Vagina (tissue), 2 donors: ENCODE measurements at places on chromosomes 7 and 10. TPM values are rescaled to one million over a fixed set of nuclear protein-coding genes. Genes with fewer than 3 reads are reported as not detected.

AKR1C8 gene
- total RNA-seq, result not detected

- H3K4me1 ChIP-seq, result peaks cover 11% of the 10 kb centered on the region
- no peak for DNase-seq
- no peak overlapping the region for H3K4me3 ChIP-seq
These were observed 151.7 kb downstream of the RTKN2 start for GRCh38 chr10:62116896-62117295.

DNA sequence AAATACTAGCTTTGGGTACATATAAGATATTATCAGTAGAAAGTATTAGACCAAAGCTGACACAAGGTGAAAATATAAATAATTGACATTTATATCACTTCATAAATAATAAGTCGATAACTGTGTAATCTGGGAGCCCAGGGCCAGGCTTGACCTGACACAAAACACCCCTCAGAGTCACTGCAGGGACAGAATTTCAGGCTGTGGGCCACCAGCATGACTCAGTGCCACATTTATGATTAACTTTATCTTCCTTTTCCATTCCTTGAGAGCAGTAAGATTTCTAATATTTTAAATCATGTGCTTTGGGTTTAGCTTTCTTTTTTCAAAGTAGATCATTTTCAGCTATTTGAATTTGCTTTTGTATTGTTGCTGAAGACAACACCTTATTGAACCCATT lies 102.9 kb upstream of the NFE2L3 start:
- H3K4me3 ChIP-seq, result no peak overlapping the region
- DNase-seq, result no peak
- no peaks in the 10 kb centered on the region for H3K36me3 ChIP-seq

CACNB2 gene
- 12.8 TPM for total RNA-seq

UBTD1 gene
- total RNA-seq, result 18.4 TPM

DNA sequence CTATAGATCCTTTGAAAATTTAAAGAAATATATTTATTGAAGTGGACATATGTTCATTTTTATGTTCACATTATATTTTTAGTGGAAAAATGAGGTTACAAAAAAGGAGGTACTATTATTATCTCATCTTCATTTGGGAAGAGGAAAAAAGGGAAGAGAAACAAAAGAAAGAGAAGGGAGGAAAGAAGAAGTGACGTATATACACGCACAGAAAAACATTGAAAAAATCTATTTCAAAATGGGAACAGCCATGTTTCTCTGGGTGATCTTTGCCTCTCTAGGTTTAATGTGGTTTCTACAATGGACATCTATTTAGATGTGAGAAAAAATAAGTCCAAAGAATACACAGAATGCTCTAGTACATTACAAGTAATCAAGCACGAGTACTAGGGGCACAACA lies 14.8 kb downstream of the ANK3 start:
- no peak overlapping the region for H3K4me3 ChIP-seq
- H3K27me3 ChIP-seq, result no peaks in the 10 kb centered on the region
- H3K4me1 ChIP-seq, result no peaks in the 10 kb centered on the region
- DNase-seq, result no peak
- H3K27ac ChIP-seq, result no peak overlapping the region

GIMAP7 gene
- total RNA-seq, result 16.0 TPM

CDC14C gene
- not detected for total RNA-seq

GRCh38 chr10:5147255-5147980 lies 37.5 kb downstream of the AKR1C8 start:
- H3K27ac ChIP-seq, result no peak overlapping the region
- no peaks in the 10 kb centered on the region for H3K4me1 ChIP-seq
- no peaks in the 10 kb centered on the region for H3K36me3 ChIP-seq
- no peak for DNase-seq
- no peaks in the 10 kb centered on the region for H3K27me3 ChIP-seq
- no peak overlapping the region for H3K4me3 ChIP-seq

CYP26A1 gene
- not detected for total RNA-seq

GRCh38 chr10:129935102-129935866 lies 28.8 kb downstream of the EBF3 start:
- no peaks in the 10 kb centered on the region for H3K4me1 ChIP-seq
- no peaks in the 10 kb centered on the region for H3K27me3 ChIP-seq
- no peaks in the 10 kb centered on the region for H3K36me3 ChIP-seq
- H3K27ac ChIP-seq, result no peak overlapping the region
- DNase-seq, result no peak

FOXI2 gene
- total RNA-seq, result 0.25 TPM

- peak overlapping the region; percentile 22 for H3K4me3 ChIP-seq
- peaks cover 27% of the 10 kb centered on the region for H3K4me1 ChIP-seq
- no peaks in the 10 kb centered on the region for H3K27me3 ChIP-seq
- DNase-seq, result no peak
- peak overlapping the region; percentile 100 for H3K27ac ChIP-seq
- no peaks in the 10 kb centered on the region for H3K36me3 ChIP-seq
These were observed 2.6 kb downstream of the ST7 start for GRCh38 chr7:116955801-116956476.

DNA sequence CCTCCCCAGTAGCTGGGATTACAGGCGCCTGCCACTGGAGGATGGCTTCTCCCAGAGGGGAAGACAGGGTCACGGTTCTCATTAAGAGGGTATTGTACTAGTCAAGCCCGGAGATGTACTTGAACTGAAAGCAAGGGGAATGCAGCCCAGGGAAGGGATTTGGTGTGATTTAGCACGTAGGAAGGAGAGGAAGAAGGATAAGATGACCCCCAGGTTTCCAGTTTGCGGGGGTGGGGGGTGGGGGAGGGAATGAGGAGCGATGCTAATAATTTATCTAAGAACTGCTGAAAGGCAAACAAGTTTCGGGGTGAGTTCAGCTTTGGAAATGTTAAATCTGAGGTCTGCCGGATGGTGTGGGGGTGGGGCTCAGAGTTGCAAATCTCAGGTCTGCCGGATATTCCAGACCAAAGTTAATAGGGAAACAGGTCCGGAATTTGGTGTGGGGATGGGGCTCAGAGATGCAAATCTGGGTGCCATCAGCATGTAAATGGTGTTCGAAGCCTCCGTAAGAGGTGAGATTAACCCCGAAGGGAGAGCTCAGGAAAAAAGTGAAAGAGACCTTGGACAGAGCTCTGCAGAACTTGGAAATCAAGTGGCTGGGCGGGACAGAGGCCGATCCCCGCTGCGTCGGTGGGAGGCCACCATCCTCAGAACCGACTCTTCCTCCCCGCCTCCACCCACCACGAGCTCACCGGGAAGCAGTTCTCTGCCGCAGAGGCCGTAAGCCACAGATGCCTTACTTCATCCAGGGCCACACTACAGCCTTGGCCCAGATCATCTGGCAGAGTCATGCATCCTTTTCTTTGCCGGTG lies 1.6 kb upstream of the SEPHS1 start:
- peaks cover 40% of the 10 kb centered on the region for H3K4me1 ChIP-seq
- no peaks in the 10 kb centered on the region for H3K36me3 ChIP-seq
- peak overlapping the region; percentile 96 for H3K27ac ChIP-seq
- DNase-seq, result no peak
- no peaks in the 10 kb centered on the region for H3K27me3 ChIP-seq
- peak overlapping the region; percentile 73 for H3K4me3 ChIP-seq

GHRHR gene
- total RNA-seq, result not detected

DNA sequence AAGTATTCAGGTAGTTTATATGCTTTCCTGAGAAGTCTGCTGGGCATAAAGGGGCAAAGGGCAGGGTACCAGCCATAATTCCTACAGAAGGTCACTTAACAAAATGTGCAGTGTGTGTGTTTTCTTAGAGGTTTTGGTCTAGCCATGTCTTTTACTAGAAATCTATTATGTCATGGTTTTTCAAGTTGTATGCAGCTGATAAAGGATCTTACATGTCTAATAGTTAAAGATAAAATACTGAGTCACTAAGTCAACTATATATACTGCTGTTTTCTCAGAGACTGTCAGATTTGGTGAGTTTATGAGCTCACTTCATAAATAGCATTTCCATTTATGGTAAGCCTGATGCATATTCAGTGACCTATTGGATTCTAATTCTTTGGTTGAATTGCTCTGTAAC lies 7.7 kb downstream of the CASP2 start:
- no peak for DNase-seq
- no peaks in the 10 kb centered on the region for H3K27me3 ChIP-seq
- H3K4me1 ChIP-seq, result peaks cover 24% of the 10 kb centered on the region
- no peak overlapping the region for H3K4me3 ChIP-seq
- no peak overlapping the region for H3K27ac ChIP-seq
- H3K36me3 ChIP-seq, result no peaks in the 10 kb centered on the region

GRCh38 chr7:138865843-138866242 lies 67.8 kb upstream of the ATP6V0A4 start:
- H3K27me3 ChIP-seq, result no peaks in the 10 kb centered on the region
- no peaks in the 10 kb centered on the region for H3K4me1 ChIP-seq
- no peak overlapping the region for H3K4me3 ChIP-seq
- H3K36me3 ChIP-seq, result peaks cover 3% of the 10 kb centered on the region
- no peak for DNase-seq

GRCh38 chr7:131556909-131557651 lies 652 bp upstream of the PODXL start:
- peak overlapping the region; percentile 27 for H3K27ac ChIP-seq
- no peak for DNase-seq
- no peaks in the 10 kb centered on the region for H3K36me3 ChIP-seq
- peaks cover 26% of the 10 kb centered on the region for H3K4me1 ChIP-seq
- peak overlapping the region; percentile 62 for H3K4me3 ChIP-seq

- DNase-seq, result no peak
- H3K4me1 ChIP-seq, result no peaks in the 10 kb centered on the region
- H3K4me3 ChIP-seq, result no peak overlapping the region
- no peaks in the 10 kb centered on the region for H3K27me3 ChIP-seq
- H3K27ac ChIP-seq, result no peak overlapping the region
These were observed 27.4 kb upstream of the ATRNL1 start for GRCh38 chr10:115065801-115066200.

OR2A7 gene
- total RNA-seq, result 7.4 TPM

VGF gene
- 1.2 TPM for total RNA-seq

DNA sequence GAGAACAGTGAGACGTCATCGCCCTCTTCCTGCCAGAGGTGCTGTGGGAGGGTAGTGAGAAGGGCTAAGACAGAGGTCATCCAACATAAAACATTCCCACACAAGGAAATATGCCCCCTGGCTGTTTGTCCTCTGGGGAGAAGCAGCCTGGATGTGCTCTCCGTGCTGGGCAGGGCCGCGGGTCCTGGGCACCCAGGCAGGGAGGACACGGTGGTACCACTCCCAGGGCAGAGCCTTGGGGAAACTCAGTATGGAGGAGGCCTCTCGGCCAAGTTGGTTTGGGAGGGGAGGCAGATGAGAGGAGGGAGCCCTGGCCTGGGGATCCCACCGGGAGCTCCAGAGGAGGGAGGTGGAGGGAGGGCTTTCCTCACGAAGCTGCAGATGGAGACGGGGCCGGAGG lies 129.4 kb downstream of the GLRX3 start:
- no peak for DNase-seq
- no peak overlapping the region for H3K27ac ChIP-seq
- no peaks in the 10 kb centered on the region for H3K27me3 ChIP-seq
- H3K4me1 ChIP-seq, result no peaks in the 10 kb centered on the region
- no peaks in the 10 kb centered on the region for H3K36me3 ChIP-seq

DNA sequence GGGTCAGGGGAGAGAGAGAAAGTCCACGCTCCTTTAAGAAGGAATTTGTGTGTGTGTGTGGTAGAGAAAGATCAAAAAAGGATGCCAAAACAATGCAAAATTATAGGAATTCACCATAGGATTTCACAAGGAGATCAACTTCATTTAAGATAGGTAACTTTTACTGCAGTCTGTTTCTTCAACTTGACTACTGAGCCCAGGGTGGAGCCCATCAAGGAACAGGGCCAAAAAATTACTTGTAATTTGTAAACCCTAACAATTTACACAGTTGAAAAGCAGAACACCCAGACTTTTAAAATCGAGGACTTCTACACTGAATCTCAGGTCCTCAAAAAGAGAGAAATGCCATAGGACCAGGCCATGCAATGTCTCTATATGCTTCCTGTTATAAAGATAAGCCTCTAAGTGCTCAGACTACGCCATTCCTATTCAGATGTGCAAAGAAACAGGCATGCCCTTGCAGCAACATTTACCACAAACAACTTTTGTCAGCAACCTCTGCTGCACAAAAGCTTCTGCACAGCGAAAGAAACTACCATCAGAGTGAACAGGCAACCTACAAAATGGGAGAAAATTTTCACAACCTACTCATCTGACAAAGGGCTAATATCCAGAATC lies 10.6 kb upstream of the GIMAP4 start:
- H3K36me3 ChIP-seq, result no peaks in the 10 kb centered on the region
- no peak for DNase-seq
- H3K27ac ChIP-seq, result no peak overlapping the region
- no peaks in the 10 kb centered on the region for H3K4me1 ChIP-seq
- no peak overlapping the region for H3K4me3 ChIP-seq

- no peaks in the 10 kb centered on the region for H3K27me3 ChIP-seq
- DNase-seq, result no peak
- no peak overlapping the region for H3K4me3 ChIP-seq
- no peak overlapping the region for H3K27ac ChIP-seq
- no peaks in the 10 kb centered on the region for H3K4me1 ChIP-seq
These were observed 69.6 kb downstream of the PKD1L1 start for GRCh38 chr7:47878662-47879061.

DNA sequence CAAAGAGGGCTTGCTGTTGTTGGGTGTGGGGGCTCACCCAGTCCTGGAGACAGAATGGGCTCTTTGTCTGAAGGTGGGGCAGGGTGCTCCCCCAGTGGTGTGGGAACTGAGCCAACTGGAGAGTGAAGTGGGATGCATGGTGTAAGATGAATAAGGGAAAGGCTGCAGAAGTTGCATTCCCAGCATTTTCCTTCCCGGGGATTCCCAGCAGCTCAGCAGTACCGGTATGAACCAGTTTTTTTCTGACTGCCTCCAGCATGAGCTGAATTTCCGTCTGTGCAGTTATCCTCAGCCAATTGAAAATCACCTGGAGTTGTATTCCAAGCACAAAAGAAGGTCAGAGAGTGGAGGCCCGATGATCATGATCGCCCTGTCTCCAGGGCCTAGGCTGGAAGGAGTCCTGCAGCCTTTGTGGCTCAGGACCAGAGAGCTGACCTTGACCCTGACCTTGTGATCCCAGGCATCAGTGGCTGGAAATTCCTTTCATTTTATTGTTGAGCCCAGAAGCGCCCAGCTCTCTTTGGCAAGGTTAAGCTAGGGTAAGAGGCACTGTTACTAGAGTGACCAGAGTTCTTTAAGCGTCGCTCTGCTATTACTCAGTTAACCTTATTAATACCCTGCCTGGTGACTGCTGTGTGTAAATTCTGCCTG lies 33.4 kb downstream of the OGDH start:
- H3K4me3 ChIP-seq, result no peak overlapping the region
- H3K4me1 ChIP-seq, result peaks cover 57% of the 10 kb centered on the region
- H3K36me3 ChIP-seq, result no peaks in the 10 kb centered on the region
- H3K27me3 ChIP-seq, result no peaks in the 10 kb centered on the region
- H3K27ac ChIP-seq, result peak overlapping the region; percentile 87

GRCh38 chr7:93219868-93220267 lies 6.4 kb downstream of the HEPACAM2 start:
- H3K4me1 ChIP-seq, result no peaks in the 10 kb centered on the region
- H3K36me3 ChIP-seq, result no peaks in the 10 kb centered on the region
- H3K27me3 ChIP-seq, result no peaks in the 10 kb centered on the region

CALY gene
- total RNA-seq, result 4.7 TPM
